Fibroblast of villous mesenchyme (primary cell): ENCODE measurements at places on chromosomes 7 and 10. TPM values are rescaled to one million over a fixed set of nuclear protein-coding genes. Genes with fewer than 3 reads are reported as not detected.

- DNase-seq, result peak; percentile 49
Measured at GRCh38 chr10:23343591-23344240, 881 bp downstream of the C10orf67 start.

GRCh38 chr7:52450816-52451215, 584.6 kb upstream of the POM121L12 start:
- DNase-seq, result no peak

- no peak for DNase-seq
Measured at GRCh38 chr10:10205906-10206305, 811.8 kb upstream of the CELF2 start.

DLX6 gene
- not detected in 2 replicates for total RNA-seq
